DMS79 (cell line): ENCODE measurements at places on chromosomes 6 and 20.

DNA sequence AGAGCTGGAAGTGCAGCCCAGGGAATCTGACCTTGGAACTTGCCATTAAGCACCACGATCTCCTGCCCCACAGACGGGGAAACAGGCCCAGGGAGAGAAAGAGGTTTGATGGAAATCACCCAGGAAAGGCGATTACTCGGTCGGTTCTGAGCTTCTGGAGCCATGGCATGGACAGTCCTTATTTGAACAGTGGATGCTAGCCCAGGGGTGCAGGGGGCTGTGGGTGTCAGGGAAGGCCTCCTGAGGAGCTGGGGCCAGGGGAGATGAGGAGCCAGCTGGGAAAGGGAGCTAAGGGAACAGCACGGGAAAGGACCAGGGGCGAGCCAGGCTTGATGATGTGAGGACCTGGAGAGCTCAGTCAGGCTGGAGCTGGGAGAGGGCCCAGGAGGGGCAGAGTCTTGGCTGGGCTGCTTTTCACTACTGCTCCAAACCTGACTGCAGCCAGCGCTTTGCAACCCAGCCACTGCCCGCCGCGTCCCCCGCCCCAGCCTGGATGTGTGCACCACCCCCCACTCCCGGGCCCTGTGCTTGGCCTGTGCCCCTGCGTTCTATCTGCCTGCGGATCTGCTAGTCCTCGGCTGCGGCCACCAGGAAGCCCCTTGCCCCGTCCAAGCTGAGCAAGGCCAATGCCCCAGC is 17.8 kb downstream of the SUN5 start:
- no peak for DNase-seq

GRCh38 chr6:43060034-43060754 is 763 bp downstream of the KLC4 start:
- DNase-seq = peak; percentile 31

DNA sequence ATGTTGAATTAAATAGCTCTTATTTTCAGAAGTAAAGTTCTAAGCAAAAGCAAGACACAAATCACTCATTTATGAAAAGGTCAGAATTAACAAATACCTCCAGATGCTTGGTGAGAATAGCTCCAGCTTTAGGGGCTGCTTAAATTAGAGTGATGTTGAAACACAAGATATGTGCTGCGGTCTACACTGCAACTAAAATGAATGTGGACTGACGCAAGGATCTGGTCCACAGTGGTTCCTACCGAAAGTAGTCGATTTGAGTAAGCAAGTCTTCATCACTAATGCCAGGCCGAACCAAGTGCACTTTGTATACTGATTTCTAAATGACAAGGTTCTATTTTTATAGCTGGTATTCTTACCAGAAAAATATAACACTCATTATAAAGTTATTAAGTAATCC is 96.3 kb downstream of the PRDM1 start:
- DNase-seq = no peak

GRCh38 chr6:36839749-36840431 is 646 bp upstream of the CPNE5 start:
- DNase-seq = no peak

GRCh38 chr6:88596801-88597200 is 366.6 kb downstream of the RNGTT start:
- no peak for DNase-seq

- DNase-seq = no peak
These were observed 3.7 kb downstream of the GDF5 start for GRCh38 chr20:35434085-35435005.

DNA sequence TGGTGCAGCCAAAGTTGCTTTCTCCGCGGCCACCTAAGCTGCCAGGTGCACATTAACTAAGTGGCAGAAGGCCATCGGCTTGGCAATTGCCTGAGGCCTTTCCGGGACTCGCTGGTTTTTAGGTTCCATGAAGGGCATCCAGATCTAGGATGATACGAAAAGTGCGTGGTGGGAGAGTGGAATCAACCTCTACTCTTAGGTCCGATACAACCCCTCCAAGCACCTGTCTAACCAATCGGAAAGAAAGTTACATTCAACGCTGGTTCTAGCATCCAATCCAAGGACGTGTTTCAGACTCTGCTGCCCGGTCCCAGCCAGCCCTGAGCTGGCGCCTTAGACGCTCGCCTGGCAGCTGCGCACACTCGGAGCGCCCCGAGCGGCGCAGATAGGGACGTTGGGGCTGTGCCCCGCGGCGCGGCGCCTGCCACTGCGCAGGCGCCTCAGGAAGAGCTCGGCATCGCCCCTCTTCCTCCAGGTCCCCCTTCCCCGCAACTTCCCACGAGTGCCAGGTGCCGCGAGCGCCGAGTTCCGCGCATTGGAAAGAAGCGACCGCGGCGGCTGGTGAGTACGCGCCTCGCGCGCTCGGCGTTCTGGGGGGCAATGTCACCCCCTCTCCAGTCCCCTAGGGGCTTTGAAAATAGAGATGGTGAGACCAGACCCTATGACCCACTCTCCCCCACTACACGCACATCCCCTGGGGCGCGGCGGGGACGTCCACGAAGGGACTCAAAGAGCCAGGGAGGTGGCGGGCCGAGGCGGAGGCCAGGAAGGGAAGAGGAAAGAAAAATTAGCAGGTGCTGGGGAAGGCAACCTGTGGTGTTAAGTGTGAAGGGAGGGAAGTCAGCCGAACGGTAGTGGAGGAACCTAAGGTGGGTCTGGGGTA is at the start of gene ENPP4:
ENPP4 (plus strand) TSS at position 361 of the 883 bp plus-strand sequence. CDS start 9,595 bp downstream, outside the sequence.
- peak; percentile 90 for DNase-seq
